ENCODE measurements at places on chromosomes 12 and 14.

DNA sequence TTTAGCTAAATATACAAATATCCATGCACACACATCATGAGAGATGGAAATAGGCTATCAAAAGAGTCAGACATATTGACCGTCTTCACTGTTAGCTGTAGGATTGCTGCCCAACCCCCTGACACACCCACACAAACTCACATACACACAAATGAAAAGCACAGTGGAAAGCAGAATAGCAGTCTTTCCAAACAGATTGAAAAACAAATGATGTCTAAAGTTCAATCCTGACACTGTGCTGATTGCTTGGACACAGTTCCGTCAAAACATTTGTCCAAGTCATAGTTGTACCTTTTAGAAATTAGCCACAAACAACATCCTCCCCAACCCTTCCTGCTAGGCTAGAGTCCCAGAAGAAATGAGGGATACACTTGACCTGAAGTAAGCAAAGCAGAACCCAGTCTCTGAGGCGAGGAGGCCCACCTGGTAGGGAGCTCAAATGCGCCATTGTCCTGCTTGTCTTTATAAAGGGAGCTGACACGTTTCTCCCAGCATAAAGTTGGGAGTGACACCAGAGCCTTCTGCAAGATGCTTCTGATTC lies at the start of gene PRH2:
PRH2 (plus strand) TSS at position 491 of the 541 bp plus-strand sequence; CDS start at position 529, 38 bp downstream.
- no peak for DNase-seq

GRCh38 chr14:66359500-66359899 lies 126.7 kb upstream of the CCDC196 start:
- DNase-seq: peak; percentile 77

DNA sequence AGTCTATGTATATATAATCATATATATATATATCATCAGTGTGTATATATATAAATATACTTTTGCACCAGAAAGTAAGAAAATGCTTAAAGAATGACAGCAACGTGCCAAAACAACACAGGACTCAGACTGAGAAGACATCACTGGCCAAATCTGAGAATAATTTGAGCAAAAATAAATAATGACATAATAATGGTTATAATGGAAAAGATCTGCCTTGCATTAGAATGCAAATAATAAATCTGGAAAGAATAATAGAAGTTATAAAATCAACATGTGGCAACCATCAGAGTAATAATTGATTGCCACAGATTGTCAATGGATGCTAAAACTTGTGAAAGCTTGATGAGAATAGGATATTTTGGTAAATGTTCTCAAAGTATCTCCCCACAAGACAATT lies 61.5 kb upstream of the PLEKHG7 start:
- no peak for DNase-seq

- peak; percentile 31 for DNase-seq
Measured at GRCh38 chr12:127121494-127122084, 1145.4 kb upstream of the TMEM132C start.

- DNase-seq: peak; percentile 92
Measured at GRCh38 chr12:4037747-4038312, 164.6 kb upstream of the PARP11 start.

- peak; percentile 11 for DNase-seq
Measured at GRCh38 chr14:39023939-39024871, 78.8 kb downstream of the SEC23A start.

- no peak for DNase-seq
Measured at GRCh38 chr14:96576937-96577336, 74.8 kb downstream of the PAPOLA start.

DNA sequence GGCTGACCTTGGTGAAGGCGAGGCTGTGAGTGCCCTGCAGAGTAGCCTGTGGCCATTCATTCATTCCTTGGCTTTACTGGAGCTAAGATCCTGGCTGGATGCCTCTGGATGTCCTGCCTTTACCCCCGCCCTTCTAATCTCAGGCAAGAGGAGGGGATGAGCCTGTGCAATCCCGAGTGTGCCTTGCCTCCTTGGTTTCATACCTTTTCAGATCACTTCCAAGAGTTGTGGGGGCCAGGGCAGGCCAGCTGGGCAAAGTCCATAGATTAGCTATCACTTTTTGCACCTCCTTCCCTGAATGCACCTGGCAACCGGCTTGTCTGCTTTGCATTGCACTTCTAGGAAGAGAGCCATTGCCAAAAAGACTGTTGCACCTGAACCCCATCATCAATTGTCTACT lies 1.5 kb downstream of the VRTN start:
- DNase-seq: no peak

- no peak for DNase-seq
Measured at GRCh38 chr12:81968421-81968820, 209.3 kb upstream of the PPFIA2 start.

DNA sequence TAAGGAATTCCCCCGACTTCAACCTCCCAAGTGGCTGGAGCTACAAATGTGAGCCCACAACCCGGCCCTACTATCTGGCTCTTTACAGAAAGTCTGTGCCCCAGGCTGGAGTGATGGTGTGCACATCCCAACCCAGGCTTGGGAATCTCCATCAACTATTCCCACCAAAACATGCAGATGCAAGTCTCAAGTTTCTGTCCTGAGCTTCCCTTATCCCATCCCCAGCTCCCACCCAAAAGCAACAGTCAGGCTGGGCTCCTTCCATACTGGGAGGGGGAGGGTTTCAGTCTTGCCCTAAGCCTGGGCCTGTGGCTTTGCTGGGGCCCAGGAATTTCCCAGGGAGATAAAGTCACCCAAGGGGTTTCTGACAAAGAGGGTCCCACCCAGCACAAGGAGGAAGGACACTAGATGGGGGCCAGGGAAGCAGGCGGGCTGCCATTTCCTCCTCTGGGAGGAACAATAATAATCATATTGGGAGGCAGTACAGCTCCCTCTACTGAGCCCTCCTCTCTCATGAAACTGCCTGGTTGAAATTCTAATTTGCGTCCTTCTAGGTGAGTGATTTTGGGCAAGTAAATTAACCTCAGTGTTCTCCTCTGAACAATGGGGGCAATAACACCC lies 8.0 kb downstream of the SLC8B1 start:
- no peak for DNase-seq

DNA sequence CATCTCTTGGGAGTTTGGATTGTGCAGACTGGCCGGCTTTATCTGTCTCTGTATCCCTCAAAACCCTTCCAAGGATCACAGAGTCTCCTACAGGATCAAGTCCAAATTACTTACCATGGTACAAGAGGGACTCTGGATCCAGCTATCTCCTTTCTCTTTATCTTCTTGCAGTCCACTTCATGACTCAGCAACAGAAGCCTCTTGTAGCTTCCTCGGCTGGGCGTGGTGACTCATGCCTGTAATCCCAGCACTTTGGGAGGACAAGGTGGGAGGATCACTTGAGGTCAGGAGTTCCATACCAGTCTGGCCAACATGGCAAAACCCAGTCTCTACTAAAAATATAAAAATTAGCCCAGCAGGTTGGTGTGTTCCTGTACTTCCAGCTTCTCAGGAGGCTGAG lies 189.7 kb downstream of the BCAT1 start:
- no peak for DNase-seq

DNA sequence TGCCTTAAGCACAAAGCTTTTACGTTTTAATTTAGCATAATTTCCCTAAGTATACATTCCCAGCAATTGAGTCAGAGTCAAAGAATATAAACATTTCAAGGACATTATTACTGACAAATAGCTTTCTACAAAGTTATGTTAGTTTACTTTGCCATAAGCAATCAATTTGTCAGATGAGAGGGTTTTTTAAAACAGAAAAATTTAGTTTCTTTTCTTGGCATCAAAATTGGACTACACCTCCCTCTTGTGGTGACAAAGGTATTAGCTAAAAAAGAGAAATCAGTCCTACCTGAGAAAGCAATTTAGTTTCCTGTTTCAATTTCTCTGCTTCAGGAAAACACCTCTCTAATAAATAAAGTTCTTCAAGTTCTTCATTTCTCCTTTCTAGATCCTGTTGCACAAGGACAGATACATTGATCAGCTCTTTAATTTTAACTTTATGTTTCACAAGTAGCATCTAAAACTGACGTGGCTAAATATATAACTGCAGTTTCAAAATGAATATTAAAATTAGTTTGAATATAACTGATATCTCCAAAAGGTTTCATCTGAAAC lies 39.9 kb downstream of the DNAI7 start:
- peak; percentile 49 for DNase-seq

- peak; percentile 77 for DNase-seq
Measured at GRCh38 chr14:41872931-41873685, 266.4 kb downstream of the LRFN5 start.

DNA sequence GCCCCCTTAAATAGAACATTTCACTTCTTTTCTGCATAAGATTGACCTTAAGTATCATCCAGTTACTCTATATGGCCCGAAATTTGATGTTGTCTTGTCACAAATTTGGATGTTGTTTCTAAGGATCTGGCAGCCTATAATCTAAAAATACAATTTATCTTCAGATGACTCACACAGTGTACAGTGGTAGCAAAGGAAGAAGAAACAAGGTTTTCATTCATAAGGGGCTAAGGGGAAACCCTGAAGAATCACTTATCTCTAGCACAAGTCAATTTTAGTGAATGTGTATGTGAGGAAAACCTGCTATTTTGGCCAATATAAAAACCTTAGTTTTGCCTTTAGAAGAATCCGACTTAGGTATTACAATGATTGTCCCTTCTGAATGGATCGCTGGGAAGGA lies 606.3 kb upstream of the LRFN5 start:
- no peak for DNase-seq

GRCh38 chr12:105616971-105617540 lies 286.6 kb downstream of the C12orf75 start:
- DNase-seq: no peak

GRCh38 chr12:115962216-115962615 lies 315.3 kb downstream of the MED13L start:
- no peak for DNase-seq

GRCh38 chr12:117011988-117012805 lies 87.0 kb downstream of the TESC start:
- no peak for DNase-seq

- DNase-seq: no peak
Measured at GRCh38 chr12:19205120-19205519, 75.6 kb downstream of the PLEKHA5 start.

GRCh38 chr12:6390084-6390799 lies 6.3 kb downstream of the LTBR start:
- no peak for DNase-seq

DNA sequence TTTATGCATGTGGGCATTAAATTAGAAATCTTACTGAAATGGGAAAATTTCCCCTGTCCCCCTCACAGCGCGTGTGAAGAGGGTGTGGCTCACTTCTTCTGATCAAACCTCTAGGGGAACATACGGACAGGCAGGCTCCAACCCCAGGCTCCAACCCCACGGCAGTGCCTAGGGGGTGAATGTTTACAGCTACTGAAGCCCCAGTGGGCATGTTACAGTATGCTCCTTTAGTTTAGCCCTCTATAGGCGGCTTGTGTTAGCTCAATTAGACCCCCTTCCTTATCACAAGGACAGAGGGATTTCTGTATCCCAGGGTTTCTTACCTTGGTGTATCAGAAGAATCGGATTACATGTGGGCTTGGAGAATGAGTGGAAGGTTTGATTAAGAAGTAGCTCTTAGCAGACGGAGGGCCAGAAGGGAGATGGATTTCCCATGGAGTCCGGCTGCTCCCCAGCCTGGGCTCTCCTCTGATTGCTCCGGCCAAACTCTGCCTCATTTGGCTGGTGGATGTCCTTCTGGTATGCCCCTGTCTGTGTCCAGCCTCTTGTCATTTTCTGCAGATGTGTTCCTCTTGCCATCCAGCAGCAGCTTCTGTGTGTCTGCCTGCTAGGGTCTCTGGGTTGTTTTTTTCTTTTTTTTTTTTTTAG lies 223.7 kb downstream of the TMTC2 start:
- DNase-seq: no peak

- no peak for DNase-seq
Measured at GRCh38 chr14:105933238-105933637, 406.9 kb downstream of the TMEM121 start.

DNA sequence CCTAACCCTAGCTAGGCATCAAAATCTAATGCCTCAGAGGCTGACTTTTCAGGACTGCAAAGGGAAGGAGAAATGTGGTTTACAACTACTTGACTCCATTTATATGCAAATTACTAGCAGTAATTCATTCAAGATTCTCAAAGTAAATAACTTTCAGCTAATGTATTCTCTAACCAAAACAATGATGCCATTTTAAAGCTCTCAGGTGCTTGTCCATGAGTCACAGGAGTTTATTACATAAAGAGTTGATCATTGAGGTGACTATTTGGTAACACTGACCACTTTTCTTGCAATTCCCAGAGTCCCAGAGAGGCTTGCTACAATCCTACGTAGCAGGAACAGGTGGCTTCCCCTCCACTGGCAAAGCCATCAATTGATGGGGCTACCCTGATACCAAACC lies 109.0 kb upstream of the SLC35F4 start:
- no peak for DNase-seq

DNA sequence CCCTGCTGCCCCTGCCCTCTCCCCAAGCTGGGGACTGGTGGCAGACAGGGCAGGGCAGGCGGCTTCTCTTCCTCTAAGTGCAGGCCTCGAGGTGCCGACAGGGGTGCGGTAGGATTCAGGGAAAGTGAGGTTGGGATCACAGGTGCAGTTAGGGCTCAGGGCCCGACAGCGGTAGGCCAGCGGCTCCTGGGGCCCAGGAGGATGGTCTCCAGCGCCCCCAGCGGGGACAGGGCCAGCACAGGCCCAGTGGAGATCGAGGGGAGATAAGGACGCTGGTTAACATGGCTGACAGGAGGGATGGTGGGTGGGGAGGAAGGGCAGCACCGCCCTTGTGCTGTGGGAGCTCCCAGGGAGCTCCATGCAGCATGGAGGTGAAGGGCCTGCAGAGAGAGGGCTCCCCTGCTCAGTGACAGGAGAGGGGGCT lies 935 bp upstream of the CRIP1 start:
- no peak for DNase-seq

DNA sequence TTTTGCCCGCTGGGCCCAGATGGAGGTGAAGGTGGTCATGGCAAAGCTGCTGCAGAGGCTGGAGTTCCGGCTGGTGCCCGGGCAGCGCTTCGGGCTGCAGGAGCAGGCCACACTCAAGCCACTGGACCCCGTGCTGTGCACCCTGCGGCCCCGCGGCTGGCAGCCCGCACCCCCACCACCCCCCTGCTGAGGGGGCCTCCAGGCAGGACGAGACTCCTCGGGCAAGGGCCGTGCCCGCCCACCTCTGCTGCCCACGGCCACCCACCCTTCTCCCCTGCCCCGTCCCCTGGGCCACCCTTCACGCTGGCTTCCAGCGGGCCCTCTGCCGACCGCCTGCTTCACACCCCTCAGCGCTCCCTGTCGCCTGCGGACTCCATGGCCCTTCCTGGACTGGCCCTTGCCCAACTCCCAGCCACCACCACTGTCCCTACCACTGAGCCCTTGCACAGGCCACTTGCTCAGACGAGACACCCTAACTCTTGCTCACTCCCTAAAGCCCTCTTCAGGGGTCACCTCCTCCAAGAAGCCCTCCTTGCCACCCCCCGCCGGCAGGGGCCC lies 42.5 kb downstream of the CYP46A1 start:
- DNase-seq: no peak

DNA sequence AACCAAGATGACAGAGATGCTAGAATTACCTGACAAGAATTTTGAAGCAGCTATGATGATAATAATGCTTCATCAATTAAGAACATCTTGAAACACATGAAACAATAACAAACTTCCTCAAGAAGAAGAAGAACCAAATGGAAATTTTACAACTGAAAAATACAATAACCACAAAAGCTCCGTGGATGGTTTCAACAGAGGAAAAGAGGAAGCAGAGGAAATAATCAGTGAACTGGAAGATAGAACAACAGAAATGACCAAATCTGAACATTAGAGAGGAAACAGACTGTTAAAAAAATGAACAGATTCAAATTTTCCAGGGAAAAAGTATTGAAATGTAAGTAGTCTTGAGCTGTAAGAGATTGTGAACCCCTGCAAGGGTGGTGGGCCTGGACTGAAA lies 62.8 kb upstream of the SLC35F4 start:
- DNase-seq: no peak

GRCh38 chr12:121217063-121217462 lies 7.1 kb downstream of the P2RX4 start:
- DNase-seq: no peak

- DNase-seq: peak; percentile 76
Measured at GRCh38 chr14:70188659-70189455, at the start of gene SLC8A3. TSS of gene SLC8A3 (minus strand) at chr14:70188951. CDS start at chr14:70168422, 20,529 bp downstream.
